ENCODE measurements at places on chromosomes 4 and X.

DNA sequence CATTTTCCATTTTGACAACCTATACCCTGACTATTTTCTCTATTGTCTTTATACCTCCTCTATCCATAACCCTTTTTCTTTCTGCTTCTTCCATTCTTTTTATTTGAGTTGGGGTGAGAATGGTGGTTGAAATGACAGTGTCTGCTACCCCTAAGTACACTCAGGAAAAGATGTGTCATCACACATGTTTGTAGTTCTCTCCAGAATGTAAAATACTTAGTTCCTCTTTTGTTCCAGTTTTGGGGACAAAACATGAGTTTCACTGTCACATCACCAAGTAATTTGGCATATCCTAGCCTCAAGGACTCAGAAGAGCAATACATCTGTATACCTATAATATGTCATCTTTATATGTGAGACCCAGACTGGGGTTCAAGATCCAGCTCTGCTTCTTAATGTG lies 90.3 kb downstream of the COMMD8 start:
- no peak for DNase-seq

GRCh38 chr4:92339676-92340075 lies 35.9 kb downstream of the GRID2 start:
- DNase-seq: no peak

DNA sequence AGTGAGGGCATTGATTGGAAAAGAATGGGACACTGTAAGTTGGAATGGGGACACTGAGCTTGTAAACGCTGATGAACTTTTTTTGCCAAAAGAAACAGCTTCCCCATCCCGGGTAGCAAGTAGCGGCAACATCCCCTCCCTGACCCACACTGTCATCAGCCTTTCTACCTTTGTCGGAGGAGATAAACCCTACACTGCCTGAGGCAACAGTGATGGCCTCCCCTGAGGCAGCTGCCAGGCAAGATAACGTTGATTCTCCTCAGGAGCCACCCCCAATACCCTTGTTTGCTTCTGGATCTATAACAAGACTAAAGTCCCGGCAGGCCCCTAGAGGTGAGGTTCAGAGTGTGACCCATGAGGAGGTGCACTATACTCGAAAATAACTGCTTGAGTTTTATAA lies 10.3 kb upstream of the RAB33B start:
- DNase-seq: no peak

DNA sequence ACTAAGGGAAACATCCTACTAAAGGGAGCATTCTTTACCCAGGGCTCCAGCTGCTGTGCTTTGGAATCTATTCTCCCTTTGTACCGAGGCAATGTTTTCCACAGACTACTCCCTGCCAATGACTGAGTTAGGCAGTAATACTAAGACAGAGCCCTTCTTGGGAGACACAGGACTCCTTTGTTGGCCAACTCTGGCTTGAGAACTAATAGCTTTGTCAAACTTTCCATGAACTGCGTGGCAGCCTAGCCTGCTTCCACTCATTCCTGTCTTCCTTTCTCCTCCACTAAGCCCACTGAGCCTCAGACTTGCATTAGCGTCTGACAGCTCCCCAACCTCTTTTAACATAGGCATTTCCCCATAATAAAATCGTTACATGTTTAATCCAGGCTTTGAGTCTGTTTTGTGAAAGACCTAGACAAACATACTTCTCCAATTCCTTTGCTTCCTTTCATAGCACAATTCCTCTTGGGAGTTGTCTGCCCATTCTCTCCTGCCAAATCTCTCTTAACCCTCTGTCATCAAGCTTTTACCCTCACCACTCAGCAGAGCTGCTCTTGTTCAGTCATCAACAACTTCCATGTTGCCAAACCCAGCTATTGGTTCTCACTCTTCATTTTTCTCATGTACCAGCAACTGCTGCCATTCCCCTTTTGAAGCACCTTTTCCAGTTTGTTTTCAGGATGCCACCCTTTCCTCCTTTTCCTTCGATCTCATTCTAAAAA lies 300.3 kb upstream of the IGFBP7 start:
- DNase-seq: no peak

GRCh38 chr4:150012851-150013360 lies 65.3 kb upstream of the DCLK2 start:
- no peak for DNase-seq

- no peak for DNase-seq
Measured at GRCh38 chr4:111761531-111761930, 383.7 kb upstream of the FAM241A start.

DNA sequence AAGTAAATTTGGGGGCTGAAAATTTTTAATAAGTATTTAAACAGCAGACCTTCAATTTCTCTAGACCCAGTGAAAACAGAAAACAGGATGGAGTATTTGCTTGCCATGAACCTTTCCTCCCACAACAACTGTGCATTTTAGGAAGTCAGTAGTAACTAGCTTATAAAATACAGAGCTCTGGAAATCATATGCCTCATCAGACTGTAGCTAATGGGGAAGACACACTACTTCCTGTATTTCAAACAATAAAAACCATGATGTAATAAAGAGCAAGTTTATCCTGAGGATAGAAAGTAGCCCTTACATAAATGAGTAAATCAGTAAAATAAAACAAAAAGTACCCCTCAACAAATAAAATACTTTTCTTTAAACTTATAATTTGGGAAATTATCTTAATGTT lies 280.1 kb upstream of the ZFP42 start:
- DNase-seq: no peak

- no peak for DNase-seq
Measured at GRCh38 chr4:10703766-10704429, 19.3 kb upstream of the CLNK start.

GRCh38 chr4:22720091-22720490 lies 27.4 kb downstream of the GBA3 start:
- DNase-seq: no peak

DNA sequence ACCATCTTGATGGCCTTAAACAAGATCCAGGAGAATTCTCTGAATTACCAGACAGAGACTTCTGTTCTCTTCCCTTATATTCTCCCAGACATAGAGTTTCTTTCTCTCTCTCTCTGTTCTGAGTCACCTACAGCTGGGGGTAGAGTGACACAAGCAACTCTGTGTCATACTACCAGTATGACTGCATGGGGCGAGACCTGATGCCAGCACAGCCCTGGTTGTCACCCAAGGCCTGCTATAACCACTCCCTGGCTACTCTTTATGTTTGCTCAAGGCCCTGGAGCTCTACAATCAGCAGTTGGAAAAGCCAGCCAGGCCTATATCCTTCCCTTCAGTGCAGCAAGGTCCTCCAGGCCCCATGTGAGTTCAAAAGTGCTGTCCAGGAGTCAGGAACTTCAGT lies 114.2 kb upstream of the TENT5D start:
- DNase-seq: no peak

- no peak for DNase-seq
Measured at GRCh38 chr4:138405466-138405891, 163.3 kb upstream of the SLC7A11 start.

GRCh38 chrX:41512394-41512793 lies 65.3 kb downstream of the NYX start:
- no peak for DNase-seq

DNA sequence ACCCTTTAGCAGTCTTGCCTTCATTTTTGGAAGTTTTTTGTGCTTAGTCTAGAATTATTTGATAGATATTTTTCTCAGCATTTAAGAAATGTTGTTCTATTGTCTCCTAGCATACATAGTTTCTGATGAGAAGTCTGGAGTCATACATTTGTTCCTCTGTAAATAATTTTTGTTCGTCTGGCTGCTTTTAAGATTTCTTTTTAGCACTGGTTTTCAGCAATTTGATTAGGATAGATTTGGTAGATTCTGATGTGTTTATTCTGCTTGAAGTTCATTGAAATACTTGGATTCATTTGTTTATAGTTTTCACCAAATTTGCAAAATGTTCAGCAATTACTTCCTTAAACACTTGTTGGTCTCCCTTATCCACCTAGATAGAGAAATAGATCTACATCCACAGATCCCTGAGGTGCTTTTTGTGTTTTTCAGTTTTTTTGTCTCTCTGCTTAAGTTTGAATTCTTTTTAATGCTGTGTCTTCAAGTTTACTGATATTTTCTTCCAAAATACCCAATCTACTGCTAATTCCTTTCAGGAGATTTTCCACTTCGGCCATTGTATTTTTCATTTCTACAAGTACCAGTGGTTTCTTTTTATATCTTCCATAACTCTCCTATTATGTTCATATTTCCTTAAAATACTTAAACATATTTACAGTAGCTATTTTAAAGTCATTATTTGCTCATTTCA lies 64.9 kb downstream of the ABLIM2 start:
- no peak for DNase-seq

- DNase-seq: no peak
Measured at GRCh38 chr4:81319657-81320056, 104.6 kb upstream of the PRKG2 start.

GRCh38 chrX:24426340-24426913 lies 38.7 kb upstream of the PDK3 start:
- no peak for DNase-seq

All from activated effector memory CD4-positive, alpha-beta T cell treated with Interleukin-2 at 50 U/mL for 16 hours (primary cell).